ENCODE measurements at places on chromosomes 6 and 20.

DNA sequence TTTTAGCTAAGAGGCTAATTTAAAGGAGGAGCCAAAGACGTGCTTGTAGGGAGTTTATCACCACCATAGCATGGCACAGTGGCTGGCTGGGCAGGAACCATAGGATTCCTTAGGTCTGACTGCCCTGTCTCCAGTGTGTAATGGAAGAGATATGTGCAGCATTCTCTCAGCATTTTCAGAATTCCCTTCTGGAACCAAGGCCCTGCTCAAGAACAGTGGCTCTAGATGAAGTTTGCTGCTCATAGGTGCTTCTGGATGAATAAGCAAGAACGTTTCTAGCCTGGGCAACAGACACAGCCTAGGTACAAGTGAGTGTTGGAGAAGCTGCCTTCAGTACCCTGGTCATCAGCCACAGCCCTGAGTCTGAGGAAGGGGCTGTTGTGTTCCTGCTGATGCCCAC is 69.1 kb downstream of the LCA5 start:
- no peak for DNase-seq

DNA sequence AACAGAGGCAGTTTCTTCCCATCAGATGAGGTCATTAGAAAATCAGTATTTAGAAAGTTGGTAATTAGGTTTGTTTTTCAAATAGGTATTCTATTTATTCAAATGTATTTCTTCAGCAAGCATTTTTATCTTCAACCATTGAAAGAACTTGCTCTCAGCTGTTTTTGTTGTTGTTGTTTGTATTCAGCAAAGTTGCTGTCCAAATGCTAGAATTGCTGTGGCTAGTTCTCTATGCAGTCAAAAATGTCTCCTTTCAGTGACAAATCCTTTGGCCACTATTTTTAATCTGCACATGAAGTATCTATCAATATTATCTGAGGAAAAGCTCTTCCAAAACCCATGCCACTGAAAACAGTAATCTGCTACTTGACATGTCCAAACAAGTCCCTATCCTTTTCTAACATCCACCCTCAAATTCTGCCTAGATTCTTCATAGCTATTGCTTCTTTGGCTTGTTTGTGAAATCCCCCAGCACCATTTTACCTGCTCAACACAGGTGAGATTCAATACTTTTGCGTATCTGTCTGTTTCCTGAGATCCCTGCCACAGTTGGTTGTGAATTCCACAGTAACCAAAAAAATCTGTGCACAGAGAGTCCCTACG is 1005.4 kb downstream of the GRIK2 start:
- DNase-seq: no peak

GRCh38 chr6:87366072-87366827 is 21.6 kb downstream of the C6orf163 start:
- no peak for DNase-seq

GRCh38 chr6:23446469-23446967 is 679.5 kb upstream of the NRSN1 start:
- DNase-seq: no peak

GRCh38 chr6:28980137-28980851 is 24.8 kb downstream of the ZNF311 start:
- no peak for DNase-seq

DNA sequence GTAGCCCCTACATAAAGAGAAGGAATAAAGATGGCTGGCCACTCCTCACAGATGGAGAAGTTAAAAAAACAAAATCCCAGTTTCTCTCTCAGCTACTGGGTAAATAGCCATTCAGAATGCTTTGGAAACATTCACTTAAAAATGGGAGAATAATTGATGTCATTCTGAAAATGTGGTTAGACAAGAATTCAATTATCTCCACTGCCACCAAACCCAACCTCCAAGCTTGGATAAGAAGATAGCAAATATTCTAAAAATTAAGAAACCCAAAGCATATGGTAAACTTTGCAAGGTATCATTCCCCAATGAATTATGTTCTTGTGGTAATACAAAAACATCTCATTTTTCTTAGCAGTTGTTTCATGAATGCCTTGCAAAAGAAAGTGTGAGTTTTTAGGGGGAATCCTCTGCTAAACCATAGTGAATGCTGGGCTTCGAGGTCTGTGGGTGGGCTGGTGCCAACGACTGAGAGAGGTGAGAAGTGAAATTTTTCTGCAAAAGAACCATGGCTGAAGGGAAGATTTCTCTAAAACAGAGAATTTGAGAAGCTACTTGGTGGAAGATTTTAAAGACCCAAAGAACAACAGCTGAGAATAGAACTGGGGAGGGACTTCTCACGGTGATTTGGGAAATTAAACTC is 497.9 kb upstream of the JARID2 start:
- DNase-seq: no peak

- DNase-seq: no peak
Measured at GRCh38 chr6:168660400-168660945, 219.5 kb downstream of the SMOC2 start.

DNA sequence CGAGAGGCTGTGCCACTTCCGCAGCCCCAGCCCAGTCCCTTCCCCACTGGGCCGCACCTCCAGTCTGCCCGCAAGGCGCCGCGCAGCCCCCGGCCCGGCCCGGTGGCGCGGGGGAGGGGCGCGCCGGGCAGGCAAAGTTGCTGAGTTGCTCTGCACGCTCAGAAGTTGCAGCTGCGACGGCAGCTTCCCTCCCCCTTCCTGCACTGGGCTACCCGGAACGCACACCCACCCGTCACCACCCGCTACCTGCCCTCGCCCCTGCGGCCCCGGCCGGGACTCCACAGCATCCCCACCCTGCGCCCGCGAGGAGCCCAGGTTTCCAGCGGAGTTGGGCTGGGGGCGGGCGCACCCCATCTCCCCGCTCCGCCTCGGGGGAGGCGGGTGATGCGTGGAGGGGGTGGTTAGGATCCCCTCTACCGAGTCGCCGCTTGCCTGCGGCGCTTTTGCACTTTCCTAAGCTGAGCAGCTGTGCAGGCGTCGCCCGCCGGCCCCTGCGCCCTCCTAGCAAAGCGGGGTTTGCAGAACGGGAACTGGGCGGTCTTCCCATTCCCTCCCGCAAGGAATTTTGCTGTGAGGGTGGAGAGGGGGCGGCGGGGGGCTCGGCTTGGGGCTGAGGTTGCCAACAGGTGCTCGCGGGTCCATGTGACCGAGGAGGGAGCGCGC is 55.9 kb upstream of the RREB1 start:
- DNase-seq: no peak

- DNase-seq: no peak
Measured at GRCh38 chr6:11425431-11425871, 112.1 kb upstream of the TMEM170B start.

- DNase-seq: no peak
Measured at GRCh38 chr20:62557462-62557861, 81.7 kb upstream of the GATA5 start.

DNA sequence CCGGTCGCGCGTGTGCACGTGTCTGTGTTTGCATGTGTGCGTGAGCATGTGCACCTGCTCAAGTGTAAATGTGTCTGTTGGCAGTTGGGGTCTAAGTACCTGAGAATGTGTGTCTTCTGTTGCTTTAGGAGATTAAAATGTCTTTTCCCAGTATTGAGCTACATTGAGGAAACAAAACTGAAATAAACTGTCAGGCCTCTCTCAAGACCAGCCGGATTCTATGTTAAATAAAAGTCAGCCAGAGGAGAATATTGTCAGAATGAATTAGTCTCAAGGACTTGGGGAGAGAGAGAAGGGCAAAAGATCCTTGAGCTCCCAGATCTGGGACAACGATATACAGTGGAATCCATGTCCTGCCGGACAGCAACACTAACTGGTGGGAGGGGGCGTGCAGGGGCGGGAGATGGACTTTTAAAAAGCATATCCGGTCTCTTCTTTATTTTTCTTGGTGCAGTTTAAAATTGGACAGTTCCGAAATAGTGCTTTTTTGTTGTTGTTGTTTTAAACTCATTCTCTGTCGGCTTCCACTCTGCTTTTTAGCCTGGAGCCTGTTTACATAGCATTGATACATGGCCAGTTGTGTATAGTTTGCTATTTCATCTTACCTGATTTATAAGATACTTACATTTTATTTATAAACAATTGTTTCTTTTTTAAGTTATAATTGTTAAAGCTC is 3.3 kb upstream of the TBX18 start:
- no peak for DNase-seq

GRCh38 chr20:9218531-9218961 is 149.7 kb downstream of the PLCB4 start:
- no peak for DNase-seq

DNA sequence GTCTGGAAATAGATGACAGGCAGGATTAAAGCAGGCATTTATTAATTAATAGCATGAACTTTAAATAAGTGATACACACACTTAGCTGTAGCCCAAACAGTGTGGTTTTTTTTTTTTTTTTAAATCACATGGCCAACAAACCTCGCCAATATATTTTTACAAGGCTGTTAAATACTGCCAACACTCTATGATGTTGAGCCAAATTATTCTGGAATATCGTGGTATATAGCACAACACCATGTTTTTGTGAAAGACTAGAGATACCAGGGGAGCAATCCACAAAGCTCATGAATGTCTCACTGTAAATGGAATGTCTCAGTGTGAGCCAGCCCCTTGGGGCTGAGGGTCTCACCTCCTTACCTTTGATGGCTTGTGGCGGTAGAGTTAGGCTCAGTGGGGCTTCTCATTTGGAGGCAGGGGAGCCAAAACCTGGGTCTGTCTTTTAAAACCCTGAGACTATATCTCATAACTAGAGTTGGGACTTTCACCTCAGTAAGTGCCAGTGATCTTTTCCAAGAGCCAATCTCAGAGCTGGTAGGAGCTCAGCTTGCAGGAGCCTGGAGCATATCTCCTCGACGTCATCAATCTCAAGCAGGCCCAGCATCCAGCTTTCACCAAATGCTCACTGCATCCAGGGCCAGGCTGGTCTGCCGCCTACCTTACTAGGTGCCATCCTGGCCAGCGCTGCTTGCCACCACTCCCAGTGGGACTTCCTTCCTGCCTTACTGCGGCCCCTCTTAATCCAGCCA is 78.5 kb upstream of the FAM184A start:
- DNase-seq: no peak

- DNase-seq: no peak
Measured at GRCh38 chr6:17042422-17043147, 59.3 kb upstream of the STMND1 start.

GRCh38 chr20:11544029-11544678 is 373.5 kb upstream of the BTBD3 start:
- DNase-seq: no peak

DNA sequence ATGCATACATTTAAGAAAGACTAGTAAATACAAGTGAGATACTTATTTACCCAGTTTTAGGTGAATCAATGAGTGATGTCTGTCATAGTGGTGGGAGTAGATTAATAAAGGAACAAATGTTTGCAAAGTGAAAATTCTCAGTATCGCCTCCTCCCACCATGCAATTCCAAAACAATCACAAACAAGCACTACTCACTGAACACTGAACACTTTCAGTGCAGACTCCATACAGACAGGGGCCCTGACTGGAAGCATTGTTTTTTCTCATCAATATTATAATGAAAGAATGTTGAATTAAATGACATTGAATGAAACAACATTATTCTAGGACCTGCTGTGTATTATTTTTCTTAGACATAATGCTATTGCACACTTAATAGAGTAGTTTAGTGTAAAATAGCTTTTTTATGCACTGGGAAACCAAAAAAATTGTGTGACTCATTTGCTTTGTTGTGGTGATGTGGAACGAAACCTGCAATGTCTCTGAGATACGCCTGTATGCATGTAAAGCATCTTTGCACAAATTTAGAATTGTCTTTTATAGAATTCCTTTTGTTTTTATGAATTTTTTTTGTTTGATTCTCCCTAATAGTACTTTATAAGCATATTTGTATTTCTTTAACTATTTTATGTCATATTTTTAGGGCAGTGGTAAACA is 317.5 kb downstream of the UTRN start:
- DNase-seq: no peak

DNA sequence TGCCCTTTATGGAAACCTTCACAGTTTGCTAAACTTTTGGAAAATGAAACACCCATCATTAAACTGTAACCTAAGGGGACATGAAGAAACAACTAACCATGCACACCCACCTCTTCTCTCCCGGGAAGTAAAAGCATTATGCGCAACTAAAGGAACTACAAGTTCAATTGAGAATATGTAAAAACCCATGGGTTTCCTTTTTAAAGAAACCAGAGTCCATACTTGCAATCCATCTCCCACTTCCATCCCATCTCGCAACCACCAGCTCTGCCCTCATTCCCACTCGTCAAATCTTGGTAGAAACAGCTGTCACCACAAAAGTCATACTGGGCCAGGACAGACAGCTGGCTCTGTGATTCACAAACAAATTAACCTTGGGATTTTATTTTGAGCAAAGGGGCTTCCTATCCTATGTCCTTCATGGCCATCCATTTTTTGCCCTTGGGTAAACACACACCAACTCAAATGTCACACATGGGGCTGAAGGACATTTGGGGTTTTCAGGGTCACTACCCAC is 81.5 kb downstream of the HAO1 start:
- no peak for DNase-seq

DNA sequence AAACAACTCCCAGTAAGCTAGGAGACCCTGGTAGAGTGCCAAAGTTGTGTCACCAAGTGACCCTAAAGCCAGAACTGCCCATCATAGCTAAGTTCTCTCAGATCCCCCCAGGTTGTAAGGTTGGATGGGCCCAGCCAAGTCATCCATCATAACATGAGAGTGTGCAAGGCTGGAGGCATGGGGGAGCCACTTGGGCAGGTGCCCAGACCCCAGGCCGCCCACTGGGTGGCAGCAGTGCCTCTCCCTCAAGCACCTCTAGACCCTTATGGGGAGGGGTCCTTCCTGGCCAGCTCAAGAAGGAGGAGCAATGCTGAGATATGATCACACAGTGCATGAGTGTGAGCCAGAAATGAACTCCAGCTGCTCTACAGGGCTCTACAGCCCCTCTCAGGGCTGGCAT is 154.5 kb downstream of the MYLK4 start:
- DNase-seq: no peak

GRCh38 chr6:39753725-39754045 is 28.5 kb upstream of the KIF6 start:
- DNase-seq: no peak

DNA sequence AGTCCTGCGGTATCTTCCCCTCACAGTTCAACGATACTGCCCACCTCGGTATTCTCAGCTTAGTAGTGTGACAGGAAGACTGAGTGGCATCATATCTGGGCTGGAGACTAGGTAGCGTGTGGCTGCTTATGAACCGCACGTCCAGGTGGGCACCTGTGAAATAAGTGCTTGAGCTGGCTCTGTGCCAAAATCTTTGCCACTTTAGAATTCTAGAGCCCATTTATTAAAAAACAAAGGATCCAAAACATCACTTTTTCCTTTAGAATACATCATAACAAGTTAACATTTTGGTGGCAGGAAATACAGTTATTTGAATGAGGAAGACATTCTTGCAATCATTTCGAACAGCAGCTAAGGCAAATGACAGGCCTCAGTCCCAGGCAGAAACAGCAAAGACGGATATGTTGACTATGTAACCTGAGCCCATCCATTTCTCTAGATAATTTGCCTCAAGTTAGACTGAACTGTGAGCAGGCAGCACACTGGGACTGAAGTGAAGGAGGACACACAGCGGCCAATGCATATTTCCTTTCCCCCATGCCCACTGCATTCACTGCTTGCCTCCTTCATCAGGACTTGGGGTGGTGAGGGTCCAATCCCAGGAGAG is 136.6 kb downstream of the GMDS start:
- no peak for DNase-seq

- no peak for DNase-seq
Measured at GRCh38 chr6:20931093-20931492, 396.8 kb downstream of the CDKAL1 start.

Measured in stimulated activated CD4-positive, alpha-beta T cell treated with anti-CD3 and anti-CD28 coated beads, Interleukin-1b, Interleukin-23, amount 100 ng/mL, for 1 hour (primary cell).